Activated naive CD4-positive, alpha-beta T cell treated with anti-CD3 and anti-CD28 coated beads, Interleukin-2, amount 50 U/mL, for 72 hours (primary cell): ENCODE measurements at places on chromosomes 13 and 19.

GRCh38 chr19:17021328-17021727 is 5.3 kb downstream of the CPAMD8 start:
- DNase-seq = no peak

DNA sequence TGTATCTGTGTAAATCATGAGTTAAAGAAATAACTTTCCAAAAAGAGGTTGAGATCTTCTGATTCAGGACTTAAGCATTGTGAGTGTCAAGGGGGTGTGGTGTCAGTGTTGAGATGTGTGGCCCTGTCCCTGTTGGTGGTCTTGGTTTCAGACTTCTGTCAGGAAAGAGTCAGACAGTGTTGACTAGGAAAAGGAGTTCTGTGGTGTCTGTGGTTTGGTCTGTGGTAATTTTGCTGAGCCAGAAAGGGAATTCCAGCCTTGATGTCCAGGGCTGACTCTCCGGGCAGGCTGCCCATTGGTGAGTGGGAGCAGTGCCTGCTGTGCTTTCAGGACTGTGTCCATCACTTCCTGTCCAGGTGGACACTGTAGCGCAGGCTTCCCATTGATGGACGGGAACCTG is 39.8 kb upstream of the IGFL4 start:
- no peak for DNase-seq

DNA sequence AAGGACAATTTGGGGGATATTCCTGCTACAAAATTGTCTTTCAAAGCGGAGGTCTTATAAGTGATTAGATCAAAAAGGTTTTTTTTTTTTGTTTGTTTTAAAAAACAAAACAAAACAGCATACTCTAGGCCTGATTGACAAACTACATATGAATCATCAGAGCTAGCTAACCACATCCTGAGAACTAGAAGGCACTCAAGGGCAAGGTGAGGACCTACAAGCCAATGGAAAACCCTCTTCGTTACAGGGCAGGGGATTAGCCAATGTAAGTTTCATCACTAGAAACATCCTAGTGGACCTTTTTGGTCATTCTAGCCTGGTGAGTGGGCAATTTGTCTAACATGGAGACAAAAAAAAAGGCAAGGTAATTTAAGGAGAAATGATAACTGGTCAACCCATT is 428.6 kb downstream of the RFC3 start:
- no peak for DNase-seq

DNA sequence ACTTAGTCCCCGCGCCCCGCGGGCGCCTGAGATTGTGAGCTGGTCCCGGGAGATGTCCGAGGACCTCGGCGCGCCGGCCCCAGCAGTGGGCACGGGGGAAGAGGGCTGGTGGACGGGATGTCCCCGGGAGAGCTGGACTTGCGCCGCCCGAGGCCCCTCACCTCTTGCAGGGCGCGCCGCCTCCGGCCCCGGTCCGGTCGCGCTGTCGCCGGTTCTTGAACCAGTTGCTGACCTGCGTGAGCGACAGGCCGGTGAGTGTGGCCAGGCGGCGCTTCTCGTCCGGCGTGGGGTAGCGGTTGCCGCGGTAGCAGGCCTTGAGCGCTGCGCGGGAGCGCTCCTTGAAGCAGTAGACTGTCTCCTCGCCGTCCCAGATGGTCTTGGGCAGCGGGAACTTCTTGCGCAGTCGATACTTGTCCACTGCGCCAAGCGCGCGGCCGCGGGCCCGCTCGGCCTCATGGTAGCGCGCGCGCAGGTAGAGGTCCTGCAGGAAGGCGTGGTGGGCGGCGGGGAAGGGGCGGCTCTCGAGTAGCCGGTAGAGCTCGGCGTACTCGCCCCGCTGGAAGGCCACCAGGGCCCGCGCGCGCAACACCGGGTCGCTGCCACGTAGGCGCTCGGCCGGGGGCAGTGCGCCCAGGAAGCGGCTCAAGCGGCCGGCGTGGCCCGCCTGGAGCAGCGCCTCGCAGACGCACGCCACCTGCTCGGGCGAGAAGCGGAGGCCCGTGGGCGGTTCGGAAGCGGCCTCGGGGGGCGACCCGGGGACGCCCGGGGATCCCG is 984 bp downstream of the SIX5 start:
- DNase-seq = no peak

- DNase-seq = peak; percentile 78
Measured at GRCh38 chr19:49422407-49423070, 702 bp downstream of the PTH2 start.

GRCh38 chr19:30605333-30605732 is 233.1 kb downstream of the ZNF536 start:
- no peak for DNase-seq

- peak; percentile 74 for DNase-seq
Measured at GRCh38 chr19:18589380-18590272, 1.0 kb downstream of the REX1BD start.

GRCh38 chr19:48301886-48302599 is 23.3 kb upstream of the EMP3 start:
- DNase-seq = no peak

GRCh38 chr13:42377640-42378382 is 105.9 kb downstream of the AKAP11 start:
- DNase-seq = peak; percentile 65

- no peak for DNase-seq
Measured at GRCh38 chr13:45178349-45179162, 22.3 kb downstream of the KCTD4 start.

- no peak for DNase-seq
Measured at GRCh38 chr13:102877303-102877702, 31.5 kb downstream of the ERCC5 start.

DNA sequence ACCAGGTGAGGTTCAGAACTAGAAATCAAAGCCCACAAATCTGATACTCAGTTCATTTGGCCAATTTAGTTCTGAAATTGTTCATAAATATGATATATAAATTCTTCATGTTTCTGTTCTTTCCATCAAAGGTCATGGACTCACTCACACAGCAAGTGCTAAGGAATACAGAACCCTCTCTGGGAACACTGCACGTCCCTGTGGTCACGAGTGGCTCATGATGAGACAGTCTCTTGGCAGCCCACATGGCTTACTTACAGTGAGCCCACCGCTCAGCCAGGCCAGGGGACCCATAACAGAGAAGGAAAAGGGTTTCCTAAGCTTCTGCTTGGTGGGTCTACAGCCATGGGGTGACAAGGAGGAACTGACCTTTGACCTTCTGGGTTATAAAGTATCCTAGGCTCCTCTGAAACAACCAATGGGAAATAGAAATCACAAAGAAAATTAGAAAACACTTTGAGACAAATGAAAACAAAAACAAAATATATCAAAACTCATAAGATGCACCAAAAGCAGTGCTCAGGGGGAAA is 67.4 kb downstream of the CDADC1 start:
- DNase-seq = no peak

GRCh38 chr13:43077906-43078305 is 54.5 kb downstream of the DNAJC15 start:
- DNase-seq = no peak

- DNase-seq = peak; percentile 65
Measured at GRCh38 chr13:113209759-113210421, 477 bp downstream of the CUL4A start.

GRCh38 chr19:11673608-11674041 is 65.1 kb downstream of the ZNF823 start:
- peak; percentile 22 for DNase-seq

DNA sequence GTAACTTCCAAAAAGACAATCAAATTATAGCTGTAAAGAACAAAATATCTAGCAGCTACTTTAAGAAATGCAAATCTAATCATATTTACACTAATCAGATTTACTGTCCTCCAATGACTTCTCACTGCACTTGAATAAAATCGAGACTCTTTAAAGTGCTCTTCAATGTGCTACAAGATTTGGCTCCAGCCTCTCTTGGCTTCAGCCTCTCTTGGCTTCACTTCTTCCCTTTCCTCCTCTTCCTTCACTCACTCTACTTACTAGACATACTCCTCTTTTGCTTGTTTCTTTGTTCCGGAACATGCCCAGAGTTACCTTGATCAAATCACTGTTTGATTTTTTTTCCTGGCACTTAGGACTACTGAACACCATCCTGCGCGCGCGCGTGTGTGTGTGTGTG is 495.4 kb downstream of the LMO7 start:
- DNase-seq = no peak

DNA sequence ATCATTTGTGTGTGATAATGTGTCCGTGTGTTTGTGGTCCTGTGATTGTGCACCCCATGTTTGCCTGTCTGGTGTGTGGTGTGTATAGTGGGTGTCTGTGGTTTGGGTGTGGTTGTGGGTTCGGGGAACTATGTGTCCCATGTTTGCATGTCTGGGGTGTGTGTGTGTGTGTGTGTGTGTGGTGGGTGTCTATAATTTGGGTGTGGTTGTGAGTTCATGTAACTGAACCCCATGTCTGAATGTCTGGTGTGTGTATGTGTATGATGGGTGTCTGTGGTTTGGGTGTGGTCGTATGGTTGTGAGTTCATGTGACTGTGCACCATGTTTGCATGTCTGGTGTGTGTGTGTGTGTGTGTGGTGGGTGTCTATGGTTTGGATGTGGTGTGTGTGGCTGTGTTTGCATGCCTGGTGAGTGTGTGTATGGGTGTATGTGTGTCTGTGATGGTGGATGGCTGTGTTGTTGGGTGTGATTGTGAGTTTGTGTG is 11.1 kb upstream of the NFIX start:
- no peak for DNase-seq

DNA sequence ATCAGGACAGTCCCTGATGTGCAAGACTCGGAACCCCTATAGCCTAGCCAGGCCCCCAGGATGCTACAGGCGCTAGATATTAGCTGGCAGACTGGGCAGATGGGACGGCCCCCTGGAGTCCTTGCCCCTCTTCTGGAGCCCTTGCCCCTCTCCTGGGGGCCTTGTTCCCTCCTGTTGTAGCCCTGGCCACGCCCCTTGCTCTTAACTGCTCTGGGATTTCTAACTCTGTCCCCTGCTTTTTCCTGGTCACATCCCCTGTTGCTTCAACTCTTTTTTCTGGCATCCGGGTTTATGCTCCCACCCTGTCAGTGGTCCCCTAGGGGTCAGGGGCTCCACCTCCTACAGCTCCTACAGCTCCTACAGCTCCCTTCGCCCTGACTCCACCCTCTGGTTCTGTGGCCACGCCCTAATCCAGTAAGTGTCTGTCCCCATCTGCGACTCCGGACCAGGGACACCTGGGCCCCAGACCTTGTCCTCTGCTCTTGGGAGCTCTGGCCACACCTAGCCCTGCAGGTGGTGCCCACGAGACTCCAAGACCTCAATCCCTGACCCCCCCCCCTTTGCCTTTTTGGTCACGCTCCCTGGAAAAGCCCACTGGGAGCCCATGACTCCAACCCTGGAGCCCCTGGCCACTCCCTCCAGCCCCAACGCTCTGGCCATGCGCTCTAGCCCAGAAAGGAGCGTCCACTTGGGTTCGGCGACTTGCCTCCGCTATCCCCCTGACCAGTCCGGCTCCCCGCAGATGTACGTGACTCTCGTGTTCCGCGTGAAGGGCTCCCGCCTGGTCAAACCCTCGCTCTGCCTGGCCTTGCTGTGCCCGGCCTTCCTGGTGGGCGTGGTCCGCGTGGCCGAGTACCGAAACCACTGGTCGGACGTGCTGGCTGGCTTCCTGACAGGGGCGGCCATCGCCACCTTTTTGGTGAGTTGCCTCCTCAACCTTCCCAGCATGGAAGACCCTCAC is 6.8 kb downstream of the PLPPR2 start:
- DNase-seq = no peak

GRCh38 chr19:46631481-46631880 is 4.5 kb downstream of the GNG8 start:
- DNase-seq = no peak

- no peak for DNase-seq
Measured at GRCh38 chr13:97339988-97340749, 93.8 kb upstream of the RAP2A start.

- DNase-seq = no peak
Measured at GRCh38 chr13:58324161-58324560, 692.6 kb downstream of the PCDH17 start.

DNA sequence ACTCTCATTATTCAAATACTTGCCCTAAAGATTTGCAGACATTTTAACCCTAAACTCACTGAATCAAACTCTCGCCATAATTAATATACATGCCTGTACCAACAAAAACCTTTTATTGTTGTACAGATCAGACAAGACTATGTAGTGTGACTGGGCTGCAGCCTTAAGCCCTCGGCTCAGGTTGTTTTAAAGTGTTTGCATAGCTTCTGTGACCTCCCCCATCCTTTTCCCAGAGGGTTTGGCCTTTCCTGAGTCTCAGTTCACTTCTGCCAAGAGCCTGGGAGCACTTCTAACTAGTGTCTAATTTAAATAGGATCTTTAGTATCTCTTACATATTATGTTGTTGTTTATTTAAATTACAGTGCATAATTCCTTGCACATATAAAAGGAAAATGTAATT is 158.2 kb downstream of the HS6ST3 start:
- no peak for DNase-seq

DNA sequence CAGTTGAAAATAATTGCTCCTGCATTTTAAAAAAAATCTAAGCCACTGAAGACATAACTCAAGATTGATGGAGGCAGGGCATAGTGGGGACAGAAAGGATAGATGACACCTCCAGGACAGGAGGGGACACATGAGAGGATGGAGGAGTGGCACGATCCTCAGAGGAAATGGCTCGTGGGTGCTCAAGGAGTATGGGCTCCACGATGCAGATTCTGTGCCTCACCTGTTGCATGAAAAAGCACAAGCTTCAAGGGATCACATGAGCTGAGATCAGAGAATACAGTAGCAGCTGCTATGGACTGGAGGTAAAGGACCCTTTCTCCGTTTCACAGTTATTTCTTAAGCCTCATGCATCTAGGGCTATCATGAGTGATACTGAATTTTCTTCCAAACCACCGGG is 69.7 kb upstream of the KL start:
- DNase-seq = no peak

GRCh38 chr19:4012092-4012974 is 4.8 kb downstream of the PIAS4 start:
- DNase-seq = no peak

DNA sequence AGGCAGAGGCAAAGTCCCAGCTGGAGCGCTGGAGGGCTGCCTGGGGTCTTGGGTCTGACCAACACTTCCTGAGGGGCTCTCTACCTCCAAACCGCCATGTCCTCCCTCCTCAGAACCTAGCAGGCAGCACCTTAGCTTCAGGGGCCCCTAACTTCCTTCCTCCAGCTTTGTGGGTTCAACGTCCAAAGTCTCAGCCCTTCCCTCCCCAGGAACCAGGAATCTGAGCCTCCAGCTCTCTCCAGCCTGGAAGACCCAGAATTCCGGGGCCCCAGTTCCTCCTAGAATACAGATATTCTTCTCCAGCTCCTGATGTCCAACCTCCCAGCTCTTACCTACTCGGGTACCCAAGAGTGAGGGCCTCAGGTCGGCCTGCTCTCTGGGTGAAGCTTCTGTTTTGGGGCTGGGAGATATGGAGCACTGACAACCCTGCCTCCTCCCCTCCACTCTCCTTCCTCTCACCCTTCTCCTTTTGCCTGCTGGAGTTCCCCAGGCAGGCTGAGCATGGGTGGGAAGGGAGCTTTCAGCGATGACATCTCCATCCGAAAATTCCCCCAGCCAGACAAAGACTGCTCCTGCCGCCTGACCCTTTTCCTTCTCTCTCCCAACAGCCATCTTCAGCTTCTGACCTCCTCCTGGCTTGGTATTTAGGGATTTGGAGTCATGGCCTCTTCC is 3.5 kb downstream of the TMEM150B start:
- no peak for DNase-seq

- no peak for DNase-seq
Measured at GRCh38 chr13:36675213-36675536, 1.4 kb downstream of the SERTM1 start.
